ENCODE measurements at places on chromosomes 11 and 22.

- no peak for DNase-seq
Measured at GRCh38 chr11:36065436-36065835, 121.6 kb downstream of the LDLRAD3 start.

GRCh38 chr22:49866646-49867045 lies 13.0 kb downstream of the ZBED4 start:
- DNase-seq: no peak

DNA sequence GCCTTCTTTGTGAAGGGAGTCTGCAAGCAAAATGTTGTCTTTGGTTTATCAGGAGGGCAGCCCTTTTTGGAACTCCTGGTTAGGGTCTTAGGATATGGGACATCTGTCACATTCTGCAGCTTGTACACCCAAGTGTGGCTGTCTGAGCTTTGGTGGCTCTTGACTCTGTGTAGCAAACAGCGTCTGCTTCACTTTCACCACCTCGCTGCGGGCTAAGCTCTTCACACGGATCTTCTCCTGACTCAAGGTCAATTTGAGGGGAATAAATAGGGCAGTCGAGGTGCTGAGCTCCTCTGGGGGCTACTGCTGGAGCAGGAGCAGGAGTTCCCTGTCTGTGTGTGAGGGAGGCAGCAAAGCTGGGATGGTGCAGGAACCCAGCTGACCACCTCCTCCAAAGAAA lies 10.6 kb downstream of the MICAL2 start:
- no peak for DNase-seq

DNA sequence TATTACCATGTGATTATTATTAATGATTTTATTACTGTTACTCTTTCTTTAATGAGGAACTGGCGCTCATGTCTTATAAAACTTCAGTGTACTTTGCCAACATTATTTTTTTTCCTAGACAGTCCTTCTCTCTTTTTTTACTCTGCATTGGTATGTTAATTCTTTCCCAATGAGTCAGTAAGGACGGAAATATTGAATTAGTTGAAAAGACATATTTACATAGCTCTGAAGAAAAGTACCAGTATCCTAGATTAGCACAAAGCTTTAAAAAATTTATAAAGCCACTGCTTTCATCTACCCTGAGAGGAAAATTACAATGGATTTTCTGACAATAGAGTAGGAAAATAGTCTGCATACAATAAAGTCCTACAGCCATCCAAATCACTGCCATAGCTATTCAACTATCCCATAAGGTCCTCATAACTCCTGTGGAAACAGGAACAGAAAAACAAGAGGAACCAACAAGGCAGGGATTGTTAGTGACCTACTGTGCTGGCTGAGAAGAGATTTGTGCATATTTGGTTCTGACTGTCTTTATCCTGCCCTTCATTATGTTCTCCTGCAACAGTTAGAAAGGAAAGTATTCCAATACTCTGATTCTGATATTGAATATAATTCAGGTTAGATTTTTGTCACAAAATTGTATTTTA lies 314.4 kb downstream of the AASDHPPT start:
- DNase-seq: no peak

GRCh38 chr11:19786644-19787043 lies 74.0 kb downstream of the NAV2 start:
- DNase-seq: no peak

- DNase-seq: no peak
Measured at GRCh38 chr11:130049328-130049771, 20.3 kb upstream of the APLP2 start.

- no peak for DNase-seq
Measured at GRCh38 chr11:35248558-35249323, 109.8 kb downstream of the CD44 start.

DNA sequence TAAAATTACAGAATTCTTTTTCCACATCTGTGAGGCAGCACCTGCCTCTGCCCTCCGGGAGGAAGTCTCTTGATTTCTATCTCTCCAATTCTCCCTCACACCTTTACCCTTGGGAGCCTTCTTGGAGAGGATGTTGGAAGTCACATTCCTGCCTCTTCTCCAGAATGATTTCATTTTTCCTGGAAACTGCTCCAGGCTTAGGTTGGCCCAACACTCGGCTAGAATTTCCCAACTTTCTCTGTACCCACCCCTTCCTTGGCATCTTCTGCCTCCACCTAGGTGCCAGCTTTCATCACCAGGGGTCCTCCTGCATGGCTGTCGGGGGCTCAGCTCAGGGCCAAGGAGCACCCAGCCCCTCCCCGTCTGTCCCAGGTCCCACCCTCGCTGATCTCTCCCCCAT lies 43.2 kb downstream of the SLCO2B1 start:
- no peak for DNase-seq

DNA sequence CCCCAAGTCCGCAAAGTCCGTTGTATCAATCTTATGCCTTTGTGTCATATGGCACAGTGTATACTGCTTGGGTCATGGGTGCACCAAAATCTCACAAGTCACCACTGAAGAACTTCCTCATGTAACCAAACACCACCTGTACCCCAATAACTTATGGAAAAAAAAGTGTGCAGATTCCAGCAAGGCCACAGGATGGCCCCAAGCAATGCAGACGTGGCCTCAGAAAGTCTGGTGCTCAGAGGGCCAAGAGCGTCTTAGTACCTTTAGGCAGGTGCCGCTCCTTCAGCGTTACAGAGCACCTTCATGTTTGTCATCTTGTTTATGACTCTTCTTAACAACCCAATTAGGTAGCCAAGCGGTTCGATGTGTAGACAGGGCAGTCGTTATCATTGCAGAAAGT lies 65.3 kb downstream of the PRDM11 start:
- DNase-seq: no peak

DNA sequence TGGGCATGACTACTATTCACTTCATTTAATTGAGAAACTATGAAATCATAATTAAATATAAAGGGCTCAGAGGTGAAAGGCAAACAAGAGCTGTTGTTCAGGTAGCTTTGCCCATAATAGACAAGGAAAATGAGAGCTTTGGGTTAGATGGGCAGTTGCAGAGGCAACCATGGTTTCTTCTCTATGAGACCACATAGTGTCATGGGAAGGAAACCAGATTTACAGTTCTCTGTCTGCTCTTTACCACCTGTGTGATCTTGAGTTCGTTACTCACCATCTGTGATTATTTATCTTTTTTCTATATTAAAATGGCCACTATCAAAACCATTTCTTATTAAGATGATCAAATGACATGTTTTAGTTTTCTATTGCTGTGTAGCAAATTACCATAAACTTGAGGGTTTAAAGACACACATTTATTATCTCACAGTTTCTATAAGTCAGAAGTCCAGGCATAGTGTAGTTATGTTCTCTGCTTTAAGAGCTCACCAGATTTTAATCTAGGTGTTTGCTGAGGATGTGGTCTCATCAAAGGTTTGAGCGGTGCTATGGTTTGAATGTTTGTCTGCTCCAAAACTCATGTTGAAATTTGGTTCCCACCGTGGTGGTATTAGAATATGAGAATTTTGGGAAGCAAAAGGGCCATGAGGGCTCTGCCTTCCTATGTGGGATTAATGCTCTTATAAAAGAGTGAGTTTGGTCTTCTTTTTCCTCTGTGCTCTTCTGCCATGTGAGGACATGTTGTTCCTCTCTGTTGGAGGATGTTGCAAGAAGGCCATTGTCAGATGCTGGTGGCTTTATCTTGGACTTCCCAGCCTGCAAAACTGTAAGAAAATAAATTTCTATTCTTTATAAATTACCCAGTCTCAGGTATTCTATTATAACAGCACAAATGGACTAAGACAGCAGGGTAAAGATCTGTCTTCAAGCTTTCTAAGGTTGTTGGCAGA lies 38.2 kb downstream of the OR2AG2 start:
- DNase-seq: no peak

DNA sequence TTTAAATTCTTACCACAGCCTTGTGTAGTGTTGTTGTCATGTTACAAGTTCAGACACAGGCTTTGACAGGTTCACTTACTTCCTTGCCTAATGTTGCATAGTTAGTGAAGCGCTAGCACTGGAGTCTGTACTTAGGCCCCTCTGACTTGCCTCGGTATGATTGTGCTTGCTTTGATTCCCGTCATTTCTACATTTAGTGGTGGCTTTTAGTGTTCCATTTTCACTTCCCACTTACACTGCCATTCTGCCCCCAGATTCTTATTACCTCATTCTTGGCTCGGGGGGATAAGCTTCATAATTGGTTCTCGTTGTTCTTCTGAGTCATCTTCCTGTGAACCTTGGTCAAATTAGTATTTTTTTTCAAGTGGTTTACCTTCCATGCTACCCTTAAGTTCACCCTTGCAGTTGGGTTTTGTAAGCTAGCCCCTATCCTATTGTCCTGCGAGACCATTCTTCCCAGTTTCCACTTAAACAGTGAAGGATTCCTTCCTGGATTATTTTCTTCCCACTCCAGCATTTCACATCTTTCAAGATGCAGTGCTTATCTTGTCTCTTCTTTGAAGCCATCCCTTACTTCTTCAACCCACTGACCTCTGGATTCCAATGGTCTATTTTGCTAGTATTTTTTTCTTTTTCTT lies 68.7 kb downstream of the DDX10 start:
- no peak for DNase-seq

- no peak for DNase-seq
Measured at GRCh38 chr11:99505316-99505715, 484.6 kb downstream of the CNTN5 start.

GRCh38 chr11:110380836-110381622 lies 48.7 kb upstream of the FDX1 start:
- no peak for DNase-seq

DNA sequence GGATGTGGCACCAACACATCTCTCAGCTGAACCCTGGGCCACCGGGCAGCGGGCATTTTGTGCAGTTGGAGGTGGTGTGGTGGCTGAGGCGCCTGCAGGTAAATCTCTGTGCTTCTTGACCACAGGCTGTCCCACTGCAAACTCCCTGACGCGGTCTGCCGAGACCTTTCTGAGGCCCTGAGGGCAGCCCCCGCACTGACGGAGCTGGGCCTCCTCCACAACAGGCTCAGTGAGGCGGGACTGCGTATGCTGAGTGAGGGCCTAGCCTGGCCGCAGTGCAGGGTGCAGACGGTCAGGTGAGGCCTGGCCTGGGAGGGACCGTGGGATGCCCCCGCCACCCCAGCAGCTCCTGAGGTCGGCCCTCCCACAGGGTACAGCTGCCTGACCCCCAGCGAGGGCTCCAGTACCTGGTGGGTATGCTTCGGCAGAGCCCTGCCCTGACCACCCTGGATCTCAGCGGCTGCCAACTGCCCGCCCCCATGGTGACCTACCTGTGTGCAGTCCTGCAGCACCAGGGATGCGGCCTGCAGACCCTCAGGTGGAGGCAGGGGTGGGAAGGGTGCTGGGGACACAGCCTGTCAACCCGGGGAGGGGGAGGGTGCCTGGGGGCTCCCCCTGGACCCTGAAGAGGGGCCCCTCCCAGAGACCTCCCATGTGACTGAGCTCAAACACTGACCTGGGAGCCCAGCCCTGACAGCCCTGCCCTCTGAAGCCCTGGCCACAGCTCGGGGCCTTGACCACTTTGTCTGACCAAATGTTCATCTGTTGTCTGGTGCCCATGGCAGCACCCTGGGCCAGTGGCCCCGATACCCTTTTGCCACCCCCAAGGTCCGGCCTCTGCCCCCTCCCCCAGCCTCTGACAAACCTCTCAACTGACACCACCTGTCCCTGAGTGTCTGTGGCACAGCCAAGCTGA lies 4.6 kb upstream of the PGGHG start:
- DNase-seq: peak; percentile 34

GRCh38 chr11:2783536-2784082 lies 83.8 kb upstream of the KCNQ1OT1 start:
- DNase-seq: no peak

DNA sequence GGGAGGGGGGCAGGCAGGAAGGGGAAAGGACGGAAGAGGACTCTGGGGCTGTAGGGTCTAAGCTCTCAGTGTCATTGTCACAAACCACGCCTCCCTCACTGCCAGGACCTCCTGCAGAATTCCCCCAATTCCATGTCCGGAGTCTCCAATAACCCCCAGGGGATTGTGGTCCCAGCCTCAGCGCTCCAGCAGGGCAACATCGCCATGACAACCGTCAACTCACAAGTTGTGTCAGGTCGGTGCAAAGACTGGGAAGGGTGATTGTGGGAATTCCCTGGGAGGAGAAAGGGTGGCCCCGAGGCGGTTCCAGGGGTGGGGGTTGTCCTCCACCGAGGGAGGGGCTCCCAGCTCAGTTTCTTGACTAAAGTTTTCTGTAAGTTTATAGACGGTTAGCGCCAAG lies 86.0 kb downstream of the FEZ1 start:
- DNase-seq: peak; percentile 90

- no peak for DNase-seq
Measured at GRCh38 chr11:70112017-70112434, 33.9 kb downstream of the ANO1 start.

- DNase-seq: no peak
Measured at GRCh38 chr22:24232725-24233124, 12.2 kb downstream of the GGT5 start.

DNA sequence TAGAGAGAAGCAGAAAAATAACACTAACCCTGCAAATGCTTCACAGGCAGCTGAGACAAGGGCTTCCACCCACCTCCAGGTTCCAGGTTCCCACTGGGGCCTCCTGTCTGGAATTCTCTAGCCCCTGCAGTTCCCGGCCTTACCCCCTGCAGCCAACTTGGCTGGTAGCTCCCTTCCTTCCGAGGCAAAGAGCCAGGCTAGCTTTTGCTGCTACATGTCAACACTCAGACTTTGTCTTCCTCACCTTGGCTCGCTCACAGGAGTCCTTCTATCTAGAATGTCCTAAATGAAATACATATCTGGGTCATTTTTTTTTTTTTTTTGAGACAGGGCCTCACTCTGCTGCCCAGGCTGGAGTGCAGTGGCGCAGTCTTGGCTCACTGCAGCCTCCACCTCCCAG lies 9.9 kb upstream of the TTLL1 start:
- DNase-seq: no peak

- peak; percentile 71 for DNase-seq
Measured at GRCh38 chr22:19970479-19971275, 29.1 kb upstream of the TXNRD2 start.

GRCh38 chr11:92751594-92751993 lies 217.9 kb upstream of the MTNR1B start:
- DNase-seq: no peak

- no peak for DNase-seq
Measured at GRCh38 chr11:92941676-92942571, 27.5 kb upstream of the MTNR1B start.

DNA sequence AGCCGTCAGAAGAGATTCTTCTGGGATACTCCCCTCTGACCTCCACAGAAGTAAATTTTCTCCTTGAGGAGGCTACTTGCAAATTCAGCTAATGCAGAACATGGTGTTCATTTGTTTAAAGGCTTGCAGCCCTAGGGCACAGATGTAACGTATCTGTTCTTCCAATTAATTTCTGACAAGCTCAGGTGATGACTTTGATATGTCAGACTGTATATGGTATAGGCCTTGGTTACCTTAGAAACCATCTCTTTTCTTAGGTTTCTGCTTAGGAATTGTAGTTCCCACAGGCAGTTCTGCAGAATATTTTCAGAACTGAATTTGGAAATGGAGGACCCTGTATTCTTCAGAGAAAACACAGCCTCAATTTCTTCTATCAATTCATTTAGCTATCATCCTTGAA lies 117.1 kb downstream of the DDX10 start:
- no peak for DNase-seq

DNA sequence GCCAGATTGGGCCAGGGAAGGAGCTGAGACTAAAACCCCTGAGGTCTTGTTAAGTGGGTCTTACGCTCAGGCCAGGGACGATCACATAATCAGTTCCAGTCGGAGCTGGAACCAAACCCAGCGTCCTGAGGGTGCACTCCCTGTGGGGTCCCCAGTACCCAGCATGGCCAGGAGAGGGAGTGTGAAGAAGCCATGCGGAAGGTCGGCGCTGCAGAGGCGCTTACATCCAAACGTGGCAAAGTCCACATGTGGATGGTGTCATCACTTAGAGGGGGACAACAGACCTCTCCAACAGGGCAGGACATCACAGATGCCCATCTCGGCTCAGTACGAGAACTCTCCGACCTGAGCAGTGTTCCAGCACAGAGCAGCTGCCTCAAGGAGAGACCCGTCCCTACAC lies 8.3 kb downstream of the ATP5MGL start:
- peak; percentile 36 for DNase-seq
